ENCODE measurements at places on chromosomes 12 and 14.

- DNase-seq = no peak
Measured at GRCh38 chr14:87901236-87901635, 91.7 kb downstream of the GALC start.

DNA sequence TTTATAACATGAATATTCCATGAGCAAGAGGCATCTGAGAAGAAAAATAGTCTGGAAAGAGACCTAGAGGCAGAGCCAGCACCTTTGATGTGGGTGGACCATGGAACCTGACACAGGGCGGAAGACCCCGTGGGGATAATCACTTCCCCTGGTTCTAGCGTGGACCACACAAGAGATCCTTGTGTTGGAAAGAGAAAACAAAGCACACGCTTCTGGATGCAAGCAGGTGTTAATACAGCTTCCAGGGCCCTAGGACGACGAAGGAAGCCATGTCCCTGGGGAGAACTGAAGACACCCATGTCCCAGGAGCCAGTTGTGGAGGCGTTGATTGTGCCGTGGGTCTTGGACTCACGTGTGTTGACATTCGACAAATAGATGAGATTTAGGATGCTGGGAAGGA, 102.9 kb downstream of the ADGRD1 start:
- no peak for DNase-seq

GRCh38 chr12:3224530-3224903, 147.3 kb downstream of the TSPAN9 start:
- DNase-seq = no peak

DNA sequence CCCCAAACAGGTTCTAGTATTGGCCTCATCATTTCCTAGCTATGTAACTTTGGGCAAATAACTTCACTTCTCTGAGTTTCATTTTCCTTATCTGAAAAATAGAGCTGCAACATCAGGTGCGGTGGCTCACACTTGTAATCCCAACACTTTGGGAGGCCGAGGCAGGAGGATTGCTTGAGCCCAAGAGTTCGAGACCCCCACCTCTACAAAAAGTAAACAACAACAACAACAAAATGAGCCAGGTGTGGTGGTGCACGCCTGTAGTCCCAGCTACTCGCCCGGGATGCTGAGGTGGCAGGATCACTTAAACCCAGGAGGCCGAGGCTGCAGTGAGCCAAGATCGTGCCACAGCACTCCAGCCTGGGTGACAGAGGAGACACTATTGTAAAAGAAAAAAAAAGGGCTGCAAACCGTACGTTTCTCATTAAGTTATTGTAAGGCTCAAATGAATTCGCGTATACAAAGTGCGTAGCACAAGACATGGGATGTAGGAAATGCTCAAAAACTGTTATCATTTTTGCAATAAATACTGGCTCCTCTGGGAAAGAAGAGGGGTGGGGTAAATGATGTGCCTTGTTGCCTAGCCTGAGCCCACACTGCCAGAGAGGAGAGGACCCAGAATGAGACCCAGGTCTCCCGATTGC, 903 bp downstream of the C12orf76 start:
- DNase-seq = no peak

GRCh38 chr14:97005934-97006333, 208.8 kb downstream of the VRK1 start:
- DNase-seq = no peak

DNA sequence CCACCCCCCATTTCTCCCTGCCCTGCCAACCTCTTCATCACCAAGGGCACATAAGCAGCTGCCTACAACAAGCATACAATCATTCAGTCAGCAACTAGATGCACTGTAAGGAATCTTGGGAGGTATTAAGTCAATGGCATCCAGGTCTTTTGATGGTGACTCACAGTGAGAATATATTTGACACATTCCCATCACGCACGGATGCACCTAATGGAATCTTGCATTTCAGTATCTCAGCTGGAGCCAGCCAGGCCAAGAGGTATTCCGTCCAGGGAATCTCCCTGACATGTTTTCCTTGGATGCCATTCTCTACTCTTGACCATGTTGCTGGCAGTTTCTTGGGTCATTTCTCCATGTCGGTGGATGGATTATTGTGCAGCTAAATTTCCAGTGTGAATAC, 73.9 kb upstream of the CAPRIN2 start:
- DNase-seq = no peak
